Islet precursor cell (in vitro differentiated cells): ENCODE measurements at places on chromosomes 5 and 9.

GRCh38 chr5:167709625-167710024, 581.8 kb upstream of the WWC1 start:
- DNase-seq, result no peak

DNA sequence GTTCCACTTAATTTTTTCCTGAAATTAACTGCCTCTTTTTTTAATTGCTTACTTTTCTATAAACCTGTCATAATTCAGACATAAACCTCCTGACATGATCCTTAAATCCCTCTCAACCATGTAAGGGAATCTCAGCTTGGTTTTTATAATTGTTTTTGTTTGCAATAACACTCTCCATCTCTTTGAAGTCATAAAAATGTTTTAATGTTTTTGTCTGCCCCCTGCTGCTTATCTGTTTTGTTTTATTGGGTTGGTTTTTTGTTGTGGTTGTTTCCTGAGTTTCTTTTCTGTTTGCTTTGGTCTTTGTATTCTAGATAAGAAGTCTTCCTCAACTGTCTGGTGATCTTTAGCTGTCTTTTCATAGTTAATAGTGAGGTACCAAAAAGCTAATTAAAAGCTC, 142.0 kb downstream of the CDH6 start:
- DNase-seq, result no peak

DNA sequence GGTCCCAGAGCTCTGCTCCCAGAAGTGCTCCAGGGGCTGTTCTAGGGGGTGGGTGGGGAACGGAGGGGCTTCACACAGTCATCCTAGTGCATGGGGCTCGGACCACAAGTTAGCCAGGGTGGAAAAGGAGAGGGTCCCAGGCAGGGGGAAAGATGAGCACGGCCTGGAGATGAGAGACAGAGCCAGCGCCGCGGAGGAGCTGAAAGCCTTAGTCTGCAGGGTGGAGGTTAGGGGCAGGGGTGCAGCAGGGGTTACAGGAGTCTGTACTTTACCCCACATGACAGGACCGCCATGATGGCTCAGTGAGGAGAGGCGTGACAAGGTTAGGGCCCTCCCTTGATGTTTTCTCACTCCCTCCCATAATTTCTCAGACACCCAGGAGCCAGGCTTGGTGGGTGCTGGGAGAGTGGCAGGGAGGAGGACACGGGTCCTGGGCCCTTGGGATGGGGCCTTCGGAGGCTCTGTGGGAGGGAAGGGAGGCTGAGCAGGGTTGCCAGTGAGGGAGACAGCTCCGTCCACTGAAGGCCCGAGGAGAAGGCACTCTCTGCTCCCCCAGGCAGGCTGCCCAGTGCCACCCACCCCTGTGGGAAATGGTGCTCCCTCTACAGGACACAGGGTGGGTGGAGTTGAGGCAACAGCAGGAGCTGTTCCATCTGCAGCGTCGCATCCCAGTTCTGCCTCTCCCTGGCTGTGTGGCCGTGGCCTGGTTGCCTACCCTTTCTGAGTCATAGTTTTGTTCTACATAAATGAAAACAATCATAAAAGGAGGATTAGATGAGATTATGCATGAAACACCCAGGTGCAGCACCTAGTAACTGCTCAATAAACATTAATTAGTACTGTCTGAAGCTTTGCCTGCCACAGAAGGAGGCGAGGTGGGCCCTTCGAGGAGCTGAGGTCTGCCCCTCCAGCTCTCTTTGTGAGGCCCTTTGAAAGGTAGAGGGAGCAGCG, 66.2 kb downstream of the NDST1 start:
- DNase-seq, result peak; percentile 64

DNA sequence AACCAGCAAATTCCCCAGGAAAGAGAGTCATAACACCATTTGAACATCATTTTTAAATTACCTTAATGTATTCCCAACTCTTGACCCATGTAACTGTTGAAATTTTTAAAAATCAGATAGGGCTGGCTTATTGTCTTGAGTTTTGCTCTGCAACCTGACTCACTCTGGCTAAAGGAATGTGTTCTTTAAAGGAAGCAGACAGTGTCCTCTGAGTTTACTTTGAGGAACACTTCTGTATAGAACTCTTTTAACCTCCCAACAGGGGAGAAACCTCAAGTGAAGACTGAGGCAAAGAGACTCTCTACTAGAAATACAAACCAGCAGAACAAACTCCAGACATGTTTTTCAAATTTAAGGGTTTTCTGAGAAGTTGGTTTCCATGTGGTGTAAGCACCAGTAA, 248.9 kb downstream of the CWC27 start:
- DNase-seq, result no peak

GRCh38 chr5:8839361-8840055, 706.4 kb downstream of the SEMA5A start:
- DNase-seq, result peak; percentile 64

DNA sequence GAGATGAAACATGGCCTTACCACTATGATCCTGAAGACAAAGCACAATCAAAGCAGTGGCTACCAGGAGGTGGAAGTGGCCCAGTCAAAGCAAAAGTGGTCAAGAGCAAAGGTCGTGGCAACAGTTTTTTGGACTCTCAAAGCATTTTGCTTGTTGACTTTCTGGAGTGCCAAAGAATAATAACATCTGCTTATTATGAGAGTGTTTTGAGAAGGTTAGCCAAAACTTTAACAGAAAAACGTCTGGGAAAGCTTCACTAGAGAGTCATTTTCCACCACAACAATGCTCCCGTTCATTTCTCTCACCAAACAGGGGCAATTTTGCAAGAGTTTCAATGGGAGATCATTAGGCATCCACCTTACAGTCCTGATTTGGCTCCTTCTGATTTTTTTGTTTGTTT, 33.6 kb upstream of the MAMDC2 start:
- no peak for DNase-seq

- DNase-seq, result peak; percentile 67
Measured at GRCh38 chr5:167798448-167798847, 493.0 kb upstream of the WWC1 start.

DNA sequence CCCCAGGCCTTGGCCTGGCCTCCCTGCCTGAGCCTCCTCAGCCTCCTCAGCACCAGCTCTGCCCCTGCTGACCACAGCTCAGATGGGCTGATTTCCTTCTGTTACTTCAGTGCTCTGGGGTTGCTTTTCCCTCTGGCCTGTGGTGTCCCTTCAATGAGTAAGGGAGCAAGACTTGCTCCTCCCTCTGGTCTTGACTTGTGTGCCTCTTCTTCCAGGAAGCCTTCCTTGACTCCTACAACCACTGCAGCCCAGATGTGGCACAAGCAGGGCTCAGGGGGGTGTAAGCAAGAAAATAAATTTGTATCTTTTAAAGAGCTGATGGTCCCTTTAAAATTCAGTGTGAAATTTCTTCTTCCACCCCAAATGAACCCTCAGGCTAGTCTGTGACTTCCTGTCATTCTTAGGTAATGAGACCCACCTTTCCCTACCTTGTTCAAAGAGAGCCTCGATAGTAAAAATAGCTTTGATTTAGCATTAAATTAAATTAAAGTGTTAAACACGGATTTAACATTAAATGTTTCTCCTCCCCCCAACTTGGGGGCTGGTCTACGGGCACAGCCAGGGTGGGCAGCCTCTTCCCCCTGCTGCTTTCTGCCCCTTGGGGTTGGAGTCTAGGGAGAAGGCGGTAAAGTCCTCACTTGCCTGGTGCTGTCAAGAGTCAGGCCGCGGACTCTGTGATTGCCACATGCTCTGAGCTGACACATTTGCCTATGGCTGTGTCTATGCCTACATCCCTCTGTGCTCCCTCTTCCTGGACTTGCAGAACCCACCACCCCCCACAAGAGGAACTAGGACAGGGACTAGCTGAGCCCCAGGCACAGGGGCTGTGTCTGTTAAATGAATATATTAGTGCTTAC, 64.5 kb downstream of the OLFM1 start:
- no peak for DNase-seq

DNA sequence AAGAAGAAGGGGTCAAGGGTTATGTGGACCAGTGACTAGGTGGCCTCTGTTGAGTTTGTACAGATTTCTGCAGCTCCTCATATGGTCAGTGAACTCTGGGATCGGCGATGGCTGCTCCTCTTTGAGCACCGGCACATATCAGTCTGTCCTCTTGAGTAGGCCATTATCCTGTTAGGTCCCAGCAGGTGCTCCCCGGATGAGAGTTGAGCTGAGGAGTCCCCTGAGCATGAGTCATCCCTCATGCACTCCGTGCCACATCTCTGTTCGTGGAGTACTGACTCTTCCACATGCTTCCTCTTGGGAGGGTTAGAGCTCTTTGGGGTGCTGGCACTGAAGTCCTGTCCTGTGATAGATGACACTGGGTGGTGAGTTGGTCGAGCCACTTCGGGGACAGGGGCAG, 143.7 kb downstream of the PTTG1 start:
- DNase-seq, result no peak

DNA sequence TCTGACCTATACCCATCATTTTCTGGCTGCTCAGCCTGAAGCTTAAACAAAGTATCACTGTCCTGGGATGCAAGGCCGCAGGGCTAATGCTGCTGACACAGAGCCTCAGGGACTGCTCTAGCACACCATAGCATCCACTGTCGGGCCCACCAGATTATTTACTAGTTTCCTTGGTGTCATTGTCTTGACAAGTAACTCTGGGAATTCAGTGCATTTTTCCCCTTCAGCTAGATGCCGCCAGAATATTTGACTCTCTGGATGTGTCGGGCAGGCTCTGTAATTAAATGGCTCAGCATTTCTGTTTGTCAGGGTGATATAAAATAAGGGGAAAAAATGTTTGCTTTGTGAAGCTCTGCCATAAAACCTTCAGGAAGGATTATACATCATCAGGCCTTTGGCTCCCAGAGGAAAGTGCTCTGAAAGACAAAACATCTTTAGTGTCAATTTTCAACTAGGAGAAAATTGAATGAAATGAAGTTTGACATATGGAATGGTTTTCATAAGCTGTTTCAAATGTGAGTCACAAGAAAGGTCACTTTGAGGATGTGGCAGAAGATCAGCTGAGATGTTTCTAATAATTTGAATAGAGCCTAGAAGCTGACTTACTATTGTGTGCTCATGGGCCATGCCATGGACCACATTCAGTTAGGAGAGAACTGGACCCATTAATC, 350.1 kb downstream of the TMEM232 start:
- peak; percentile 91 for DNase-seq

DNA sequence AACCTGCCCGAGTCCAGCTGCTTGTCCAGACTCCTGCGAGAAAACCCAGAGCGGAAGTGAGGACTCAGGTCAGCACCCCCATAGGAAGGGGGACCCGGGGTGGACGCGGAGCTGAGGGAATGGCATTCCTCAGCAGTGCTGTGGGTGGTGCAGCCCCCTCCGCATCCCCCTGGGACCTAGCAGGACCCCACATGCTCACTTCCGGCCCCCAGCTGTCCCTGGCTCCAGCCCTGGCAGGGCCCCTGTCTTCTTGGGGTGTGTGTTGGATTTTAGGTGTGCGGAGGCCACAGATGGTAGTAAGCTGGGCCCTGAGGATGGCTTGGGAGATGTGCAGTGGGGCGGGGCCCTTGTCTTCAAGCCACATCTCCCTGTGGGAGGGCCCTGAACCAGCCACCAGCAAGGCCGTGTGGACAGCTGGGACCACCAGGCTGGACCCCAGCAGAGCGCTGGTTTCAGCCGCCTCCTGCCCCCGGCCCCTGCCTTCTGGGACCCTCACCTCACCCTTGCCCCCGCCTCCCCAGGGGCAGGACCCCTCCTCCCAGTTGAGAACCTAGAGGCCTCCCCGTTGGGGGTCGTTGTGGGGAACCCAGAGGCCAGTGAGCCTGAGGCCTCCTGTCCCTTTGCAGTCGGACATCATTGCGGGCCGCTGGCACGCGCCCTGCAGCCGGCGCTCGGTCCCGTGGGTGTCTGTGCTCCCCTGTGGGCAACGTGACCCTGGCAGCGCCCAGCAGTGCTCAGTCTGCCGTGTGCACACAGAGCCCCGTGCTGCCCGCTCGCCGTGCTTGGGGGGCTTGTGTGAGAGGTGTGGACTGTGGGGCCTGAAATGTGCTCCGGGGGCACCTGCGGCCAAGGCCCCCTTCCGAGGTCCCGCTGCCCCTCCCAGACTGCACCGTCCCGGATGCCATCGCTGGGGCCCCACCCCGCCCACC, 10.8 kb upstream of the SLC9A3 start:
- DNase-seq, result no peak

- DNase-seq, result no peak
Measured at GRCh38 chr9:87301371-87301770, 196.3 kb upstream of the DAPK1 start.

GRCh38 chr5:33937707-33938506, 1.7 kb downstream of the RXFP3 start:
- DNase-seq, result no peak

- DNase-seq, result no peak
Measured at GRCh38 chr5:155556700-155557099, 543.1 kb downstream of the KIF4B start.

DNA sequence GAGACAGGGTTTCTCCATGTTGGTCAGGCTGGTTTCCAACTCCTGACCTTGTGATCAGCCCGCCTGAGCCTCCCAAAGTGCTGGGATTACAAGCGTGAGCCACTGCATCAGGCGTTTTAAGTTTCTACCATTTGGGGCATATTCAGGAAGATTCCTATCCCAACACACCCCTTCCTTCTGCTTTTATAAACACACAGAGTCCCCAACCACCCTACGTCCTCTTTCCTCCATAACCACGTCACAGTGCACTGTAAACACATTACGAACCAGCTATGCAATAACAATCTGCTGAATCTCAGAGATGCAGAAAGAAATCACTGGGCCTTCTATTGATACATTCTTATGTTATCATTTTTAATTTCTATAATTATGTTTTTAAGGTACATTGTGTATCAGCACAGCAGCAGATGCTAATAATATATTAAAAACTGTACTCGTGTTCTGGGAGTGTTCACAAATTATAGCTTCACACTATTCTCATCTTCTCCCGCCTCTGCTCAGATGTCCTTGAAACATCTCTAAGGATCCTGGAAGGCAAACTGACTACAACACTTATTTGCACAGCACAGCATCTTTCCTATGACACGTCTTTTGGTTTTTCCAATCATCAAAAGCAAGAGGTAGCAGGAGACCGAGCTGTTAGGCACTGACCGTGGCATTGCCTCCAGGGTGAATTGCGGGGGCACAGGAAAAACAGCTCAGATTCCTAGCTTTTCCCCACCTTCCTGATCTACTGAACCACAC, 60.2 kb downstream of the KCNIP1 start:
- DNase-seq, result peak; percentile 19

- no peak for DNase-seq
Measured at GRCh38 chr5:1336749-1337488, 8.0 kb downstream of the CLPTM1L start.

DNA sequence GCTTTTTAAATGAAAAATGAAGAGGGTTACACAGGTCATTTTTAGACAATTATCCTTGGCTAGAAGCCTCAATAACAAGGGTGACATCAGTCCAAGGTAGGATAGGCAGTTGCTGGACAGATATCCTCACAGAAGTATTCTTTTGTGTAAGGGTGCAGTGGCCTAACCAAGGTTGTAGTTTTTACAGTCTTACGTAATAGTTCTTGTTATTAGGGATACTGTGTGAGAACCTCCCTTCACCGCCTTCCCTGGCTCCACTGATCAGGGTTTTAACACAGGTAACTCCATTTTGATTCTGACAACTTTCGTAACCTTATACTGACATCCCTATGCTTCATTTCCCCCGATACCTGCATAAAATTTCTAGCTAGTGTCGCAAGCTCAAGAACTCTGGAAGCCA, 8.7 kb upstream of the CAPSL start:
- DNase-seq, result no peak

DNA sequence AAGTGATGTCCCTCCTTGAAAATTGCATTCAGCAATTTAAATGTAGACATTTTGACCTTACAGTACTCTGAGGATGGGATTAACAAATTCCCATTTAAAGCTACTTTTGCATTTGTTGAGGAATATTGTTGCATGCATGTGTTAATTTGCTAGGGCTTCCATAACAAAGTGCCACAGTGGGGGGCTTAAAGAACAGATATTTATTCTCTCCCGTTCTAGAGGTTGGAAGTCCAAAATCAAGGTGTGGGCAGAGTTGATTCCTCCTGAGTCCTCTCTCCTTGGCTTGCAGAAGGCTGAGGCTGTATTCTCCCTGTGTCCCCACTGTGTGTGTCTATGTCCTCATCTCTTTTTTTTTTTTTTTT, 51.8 kb upstream of the CDK20 start:
- DNase-seq, result no peak
